ENCODE measurements at places on chromosomes 3 and 15. TPM values are rescaled to one million over a fixed set of nuclear protein-coding genes. Genes with fewer than 3 reads are reported as not detected.

Gene B4GALT4
- 58.1 TPM for total RNA-seq

Gene ZNF280D
- 22.3 TPM for total RNA-seq

Gene SGO1
- total RNA-seq, result 0.83 TPM

Gene CD96
- 0.13 TPM for total RNA-seq

Gene TUSC7
- total RNA-seq, result not detected

Gene TICRR
- 1.7 TPM for total RNA-seq

Gene CTXN2
- total RNA-seq, result not detected

Gene AMIGO3
- not detected for total RNA-seq

Gene SCN11A
- total RNA-seq, result under 0.01 TPM

Gene TMEM207
- not detected for total RNA-seq

Gene GOLGA8G
- total RNA-seq, result not detected
